ENCODE measurements at places on chromosomes 3 and 15. TPM values are rescaled to one million over a fixed set of nuclear protein-coding genes. Genes with fewer than 3 reads are reported as not detected.

MEF2A gene
- 32.1 TPM for total RNA-seq

CISH gene
- total RNA-seq = not detected

CIDEC gene
- not detected for total RNA-seq

- DNase-seq = no peak
Measured at GRCh38 chr15:60720493-60721256, 241.7 kb upstream of the ICE2 start.

- peak; percentile 69 for DNase-seq
Measured at GRCh38 chr3:184284696-184285095, 8.9 kb downstream of the ECE2 start.

- DNase-seq = no peak
Measured at GRCh38 chr3:111351334-111351733, 190.7 kb upstream of the CD96 start.

DNA sequence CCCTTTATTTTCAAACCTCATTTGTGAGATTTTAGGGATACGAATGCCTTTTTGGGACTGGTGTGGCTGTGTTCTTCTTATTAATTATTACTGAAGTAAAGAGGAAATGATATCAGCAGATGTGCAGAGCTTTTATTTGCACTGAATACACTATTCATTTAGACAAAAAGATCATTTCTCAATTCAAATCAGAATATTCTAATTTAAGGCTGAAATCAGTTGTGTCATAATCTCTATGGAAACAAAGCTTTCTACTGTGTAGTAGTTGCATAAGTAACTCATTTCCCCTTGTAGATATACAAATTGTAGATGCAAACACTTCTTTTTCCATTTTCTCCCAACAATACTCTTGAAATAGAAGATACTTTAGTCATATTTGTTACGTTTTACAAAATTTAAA is 56.0 kb downstream of the PDE8A start:
- DNase-seq = no peak

GRCh38 chr3:69540706-69541581 is 155.1 kb upstream of the FRMD4B start:
- peak; percentile 42 for DNase-seq

DNA sequence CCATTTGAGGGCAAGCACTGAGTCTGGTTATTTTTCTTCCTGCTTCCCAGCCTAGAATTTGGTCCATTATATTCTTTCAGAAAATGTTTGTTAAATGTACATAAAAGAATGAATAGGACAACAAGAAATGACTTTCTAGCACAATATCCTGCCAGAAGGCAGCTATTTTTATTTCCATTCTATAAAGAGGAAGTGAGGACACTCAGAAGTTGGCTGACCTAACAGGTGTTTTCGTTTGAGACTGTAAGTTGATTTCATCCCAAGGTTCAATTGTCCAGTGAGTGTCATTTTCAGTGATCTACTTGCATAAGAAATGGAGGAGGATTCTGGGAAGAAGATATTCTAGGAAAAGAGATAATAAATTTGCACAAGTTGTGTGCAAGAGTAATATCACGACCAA is 191.9 kb upstream of the POU1F1 start:
- DNase-seq = no peak

DNA sequence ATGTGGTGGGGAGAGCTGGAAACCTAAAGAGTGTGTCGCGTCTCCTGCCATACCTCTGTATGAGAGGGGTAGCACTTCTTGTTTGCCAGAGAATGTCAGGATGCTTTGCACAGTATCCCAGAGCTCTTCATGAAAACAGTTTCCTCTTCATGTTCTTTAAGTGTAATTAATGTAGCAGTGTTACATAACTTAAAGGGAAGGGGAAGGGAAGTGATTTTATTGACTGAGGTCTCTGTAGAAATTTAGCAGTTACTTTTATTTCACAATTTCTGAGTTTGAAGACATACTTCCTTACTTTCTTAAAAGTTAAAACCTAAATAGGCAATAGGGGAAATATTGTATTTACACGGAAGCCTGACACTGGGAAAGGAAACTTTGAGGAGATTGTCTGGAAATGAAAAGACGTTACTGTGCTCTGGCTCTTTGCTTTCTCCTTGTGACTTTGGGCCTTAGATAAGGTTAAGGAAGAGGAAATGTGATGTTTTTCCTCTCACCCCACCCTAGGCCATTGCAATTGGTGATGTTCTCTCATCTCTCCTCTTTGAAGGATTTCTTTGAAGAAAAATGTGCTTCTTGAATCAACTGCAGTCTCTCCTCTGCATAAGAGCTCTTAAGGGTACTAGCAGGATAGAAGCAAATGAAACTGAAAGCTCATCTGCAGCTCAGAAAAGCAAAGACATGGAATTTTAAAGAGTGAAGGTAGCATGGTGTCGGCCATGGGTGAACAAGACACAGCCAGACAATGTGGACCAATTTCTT is 6.0 kb downstream of the NXPE3 start:
- no peak for DNase-seq

All from Daoy (cell line).